ENCODE measurements at places on chromosomes 4 and X. TPM values are rescaled to one million over a fixed set of nuclear protein-coding genes. Genes with fewer than 3 reads are reported as not detected.

XPNPEP2 gene
- total RNA-seq: 0.44 TPM

H2BW2 gene
- total RNA-seq: not detected

RHOH gene
- total RNA-seq: 16.4 TPM

FRG2 gene
- total RNA-seq: not detected

TKTL1 gene
- 0.16 TPM for total RNA-seq

GC gene
- total RNA-seq: not detected

ALPK1 gene
- 53.3 TPM for total RNA-seq

NDP gene
- 0.66 TPM for total RNA-seq

KLHL13 gene
- 21.3 TPM for total RNA-seq

DNA sequence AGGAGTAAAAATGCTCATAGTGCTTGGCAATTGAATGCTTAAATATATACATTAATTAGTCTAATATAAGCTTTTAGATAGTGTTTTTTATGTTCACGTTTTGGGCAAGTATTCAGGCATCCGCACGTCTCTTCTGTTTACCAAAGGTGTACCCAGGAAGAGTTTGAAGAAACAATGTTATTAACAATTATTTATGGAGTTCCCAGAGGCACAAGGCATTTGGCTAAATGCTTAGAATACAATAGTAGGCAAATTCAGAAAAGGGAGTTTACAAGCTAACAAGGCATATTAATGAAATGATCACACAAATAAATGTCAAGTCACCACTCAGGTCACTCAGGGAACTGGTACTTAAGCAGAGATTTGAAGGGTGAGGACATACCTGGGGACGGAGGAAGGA, 294.8 kb downstream of the TENM3 start:
- no peak overlapping the region for H3K27ac ChIP-seq
- no peaks in the 10 kb centered on the region for H3K36me3 ChIP-seq
- DNase-seq: no peak
- no peaks in the 10 kb centered on the region for H3K27me3 ChIP-seq
- H3K4me3 ChIP-seq: no peak overlapping the region

DNA sequence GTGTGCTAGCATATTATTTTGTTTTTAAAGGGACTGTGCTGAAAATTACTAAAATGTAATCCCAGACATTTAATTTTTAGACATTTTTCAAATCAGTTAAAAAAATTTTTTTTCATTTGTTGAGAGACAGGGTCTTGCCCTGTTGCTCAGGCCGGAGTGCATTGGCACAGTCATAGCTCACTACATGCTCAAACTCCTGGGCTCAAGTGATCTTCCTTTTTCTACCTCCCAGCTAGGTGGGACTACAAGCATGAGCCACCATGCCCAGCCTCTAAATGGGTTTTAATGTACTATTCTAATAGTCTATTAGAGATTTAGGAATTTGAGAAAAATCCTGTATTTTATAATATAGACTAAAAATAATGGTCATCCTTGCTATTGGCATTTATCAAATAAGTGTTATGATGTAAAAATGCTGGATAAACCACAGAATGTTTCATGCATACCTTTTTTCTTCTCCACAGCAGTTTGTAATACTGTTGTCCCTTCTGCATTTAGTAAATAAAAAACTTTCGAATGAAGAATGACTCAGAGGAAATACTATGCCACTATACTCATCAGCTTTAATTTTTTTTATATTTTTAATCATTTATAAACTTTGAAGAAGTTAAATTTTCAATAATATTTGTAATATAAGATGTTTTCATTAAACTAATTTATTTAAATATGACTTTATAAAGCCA, 29.9 kb downstream of the CPEB2 start:
- H3K4me1 ChIP-seq: no peaks in the 10 kb centered on the region
- no peaks in the 10 kb centered on the region for H3K27me3 ChIP-seq
- no peaks in the 10 kb centered on the region for H3K36me3 ChIP-seq
- H3K4me3 ChIP-seq: no peak overlapping the region
- DNase-seq: no peak

GRCh38 chr4:158444621-158445020, 77.1 kb upstream of the RXFP1 start:
- H3K27me3 ChIP-seq: no peaks in the 10 kb centered on the region
- DNase-seq: no peak
- H3K27ac ChIP-seq: no peak overlapping the region

DNA sequence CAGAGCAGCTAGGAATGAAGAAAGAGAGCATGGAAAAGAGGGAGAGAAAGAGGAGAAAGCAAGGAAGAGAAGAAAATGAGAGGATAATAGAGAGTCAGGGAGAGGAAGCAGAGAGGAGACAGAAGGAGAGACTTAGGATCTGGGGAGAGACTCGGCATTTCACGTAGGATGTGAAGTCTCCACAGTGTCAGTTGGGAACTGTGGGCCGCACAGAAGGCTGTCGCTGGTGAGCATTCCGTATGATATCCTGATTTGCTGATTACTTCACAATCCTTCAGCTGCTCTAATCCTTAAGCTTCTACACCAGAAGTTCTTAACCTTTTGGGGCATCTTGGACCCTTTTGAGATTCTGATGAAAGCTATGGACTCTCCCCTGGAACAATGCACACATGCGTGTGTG, 14.0 kb downstream of the NLGN3 start:
- no peaks in the 10 kb centered on the region for H3K4me1 ChIP-seq
- H3K4me3 ChIP-seq: no peak overlapping the region
- H3K27ac ChIP-seq: no peak overlapping the region

GRCh38 chr4:118400356-118400755, 47.6 kb upstream of the PRSS12 start:
- no peak overlapping the region for H3K4me3 ChIP-seq
- H3K36me3 ChIP-seq: no peaks in the 10 kb centered on the region
- no peak overlapping the region for H3K27ac ChIP-seq

DNA sequence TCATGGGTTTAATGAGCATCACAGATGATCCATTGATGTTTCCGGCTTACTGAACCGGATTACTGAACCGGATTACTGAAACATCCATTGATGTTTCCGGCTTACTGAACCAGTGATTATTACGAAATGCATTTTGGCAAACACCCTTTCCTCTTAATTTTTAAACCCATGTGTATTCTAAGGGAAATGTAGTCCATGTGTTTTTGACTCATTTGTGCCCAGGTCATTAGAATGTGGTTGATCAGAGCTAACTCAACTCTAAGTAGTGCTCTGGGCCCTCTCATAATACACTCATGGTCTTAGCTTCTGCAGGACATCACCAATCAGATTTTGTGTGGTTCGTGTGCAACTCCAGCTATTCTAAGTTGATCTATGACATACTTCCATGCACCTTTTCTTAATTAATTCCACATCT, 141.6 kb downstream of the SPATA18 start:
- no peak overlapping the region for H3K4me3 ChIP-seq
- no peak for DNase-seq
- H3K27ac ChIP-seq: no peak overlapping the region
- no peaks in the 10 kb centered on the region for H3K36me3 ChIP-seq

GRCh38 chr4:11831739-11832138, 403.0 kb upstream of the HS3ST1 start:
- H3K36me3 ChIP-seq: no peaks in the 10 kb centered on the region
- no peak overlapping the region for H3K4me3 ChIP-seq
- no peaks in the 10 kb centered on the region for H3K27me3 ChIP-seq
- no peak for DNase-seq

DNA sequence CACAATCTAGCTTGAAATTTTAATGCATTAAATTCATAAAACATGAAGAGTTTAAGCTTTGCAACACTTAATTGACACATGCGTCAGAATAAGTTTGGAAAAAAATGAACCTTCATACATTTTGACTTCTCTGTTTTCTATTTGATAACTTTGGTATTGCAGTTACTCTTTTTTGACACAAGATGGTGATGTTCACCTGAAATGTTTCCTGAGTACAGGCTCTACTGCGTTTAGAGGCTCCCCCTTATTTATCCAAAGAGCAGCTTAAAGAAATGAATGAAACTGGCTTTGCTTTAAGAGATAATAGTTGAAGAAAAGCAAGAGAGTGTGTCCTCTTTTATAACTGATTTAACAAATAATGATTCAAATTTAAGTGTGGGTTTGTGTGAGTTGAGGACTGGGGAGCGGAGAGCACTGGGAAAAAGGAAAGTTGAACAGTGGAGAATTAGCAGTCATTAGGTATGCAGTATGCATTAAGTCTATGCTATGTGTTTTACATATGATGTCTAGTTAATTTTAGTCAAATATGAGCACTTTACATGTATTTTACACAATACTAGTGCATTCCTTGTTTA, 180.6 kb upstream of the NUDT6 start:
- H3K4me1 ChIP-seq: no peaks in the 10 kb centered on the region
- H3K27ac ChIP-seq: no peak overlapping the region
- H3K27me3 ChIP-seq: no peaks in the 10 kb centered on the region
- DNase-seq: no peak
- no peaks in the 10 kb centered on the region for H3K36me3 ChIP-seq
- no peak overlapping the region for H3K4me3 ChIP-seq

DNA sequence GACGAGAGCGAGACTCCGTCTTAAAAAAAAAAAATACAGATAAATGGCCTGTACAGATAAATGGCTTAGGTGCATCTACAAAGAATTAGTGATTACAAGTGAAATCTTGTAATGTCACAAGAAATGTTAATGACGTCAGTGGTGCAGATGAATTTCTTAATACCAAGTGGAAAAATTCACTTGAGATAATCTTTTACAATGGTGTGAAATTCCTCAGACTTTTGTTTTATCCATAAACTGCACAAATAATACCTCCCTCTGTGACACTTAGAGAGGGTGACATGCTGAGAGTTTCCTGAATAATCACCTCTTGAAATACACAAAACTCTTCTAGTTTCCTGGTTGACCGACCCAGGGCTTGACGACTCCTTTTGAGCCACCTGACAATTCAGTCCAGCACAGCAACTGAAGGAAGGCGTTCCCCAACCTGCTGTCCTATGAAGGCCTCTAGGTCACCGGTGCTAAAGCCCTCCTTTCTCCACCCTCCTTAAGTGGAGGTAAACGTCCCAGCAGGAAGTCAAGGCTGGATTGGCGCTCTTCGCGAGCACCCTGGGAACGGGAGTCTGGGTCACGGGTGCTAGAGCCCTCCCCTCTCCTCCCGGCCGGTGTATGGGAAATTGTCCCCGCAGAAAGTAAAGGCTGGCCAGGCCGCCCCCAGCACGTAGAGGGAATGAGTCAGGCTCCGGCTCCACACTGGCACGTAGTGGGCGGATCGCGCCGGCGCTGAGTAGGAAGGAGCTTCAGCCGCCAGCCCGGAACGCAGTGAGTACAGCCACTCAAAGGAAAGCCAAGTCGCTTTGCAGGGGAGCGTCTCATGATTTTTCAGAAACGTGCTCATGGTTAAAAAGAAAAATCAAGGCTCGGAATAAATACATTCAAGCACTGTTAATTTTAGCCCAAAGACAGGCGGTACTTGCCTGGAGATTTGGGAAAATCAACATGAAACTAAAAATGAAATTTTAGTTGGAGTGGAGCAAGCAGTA, at the start of gene TMEM144:
Gene TMEM144 (plus strand): TSS at position 662 of the 983 bp plus-strand sequence. CDS start 2,182 bp downstream, outside the sequence.
- H3K27me3 ChIP-seq: no peaks in the 10 kb centered on the region
- H3K4me3 ChIP-seq: peak within 1 kb of the TSS; percentile 37
- H3K27ac ChIP-seq: peak within 1 kb of the TSS; percentile 96
- H3K36me3 ChIP-seq: no peaks in the 10 kb centered on the region
- peak; percentile 90 for DNase-seq
- peaks cover 3% of the 10 kb centered on the region for H3K4me1 ChIP-seq

GRCh38 chr4:175440786-175441185, 371.3 kb downstream of the GPM6A start:
- no peaks in the 10 kb centered on the region for H3K36me3 ChIP-seq
- DNase-seq: no peak
- H3K27ac ChIP-seq: no peak overlapping the region
- no peaks in the 10 kb centered on the region for H3K27me3 ChIP-seq
- no peak overlapping the region for H3K4me3 ChIP-seq
- H3K4me1 ChIP-seq: no peaks in the 10 kb centered on the region

GRCh38 chr4:87112063-87112462, 108.4 kb downstream of the KLHL8 start:
- peaks cover 17% of the 10 kb centered on the region for H3K36me3 ChIP-seq
- H3K4me1 ChIP-seq: no peaks in the 10 kb centered on the region
- no peak overlapping the region for H3K4me3 ChIP-seq
- H3K27me3 ChIP-seq: no peaks in the 10 kb centered on the region

GRCh38 chr4:175378372-175378771, 433.7 kb downstream of the GPM6A start:
- no peaks in the 10 kb centered on the region for H3K27me3 ChIP-seq
- H3K4me1 ChIP-seq: no peaks in the 10 kb centered on the region
- H3K36me3 ChIP-seq: no peaks in the 10 kb centered on the region
- H3K27ac ChIP-seq: no peak overlapping the region

DNA sequence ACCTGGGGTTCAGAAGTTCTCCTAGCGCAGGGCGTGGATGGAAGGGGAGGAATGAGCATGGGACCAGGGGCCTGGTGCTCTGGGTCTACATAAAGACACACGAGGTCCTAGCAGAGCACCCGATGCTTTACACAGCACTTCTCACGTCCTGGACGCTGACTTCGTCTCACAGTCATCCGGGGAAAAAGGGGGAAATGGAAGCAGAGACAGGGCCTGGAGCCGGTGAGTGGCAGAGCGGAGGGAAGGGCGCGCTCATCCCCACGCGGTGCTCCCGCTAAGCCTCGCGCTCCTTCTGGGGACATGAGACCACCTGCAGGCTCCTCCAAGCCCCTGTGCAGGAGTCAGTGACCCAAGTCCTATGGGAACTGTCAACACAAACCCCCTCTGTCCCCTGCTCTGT, 157.7 kb downstream of the AFAP1 start:
- DNase-seq: no peak
- no peaks in the 10 kb centered on the region for H3K36me3 ChIP-seq
- H3K27ac ChIP-seq: no peak overlapping the region
- H3K27me3 ChIP-seq: no peaks in the 10 kb centered on the region
- H3K4me1 ChIP-seq: no peaks in the 10 kb centered on the region

GRCh38 chr4:3369781-3370674, 71.7 kb upstream of the HGFAC start:
- no peak overlapping the region for H3K27ac ChIP-seq
- no peaks in the 10 kb centered on the region for H3K36me3 ChIP-seq
- H3K4me3 ChIP-seq: peak overlapping the region; percentile 14
- DNase-seq: no peak
- H3K4me1 ChIP-seq: peaks cover 15% of the 10 kb centered on the region

- no peak overlapping the region for H3K4me3 ChIP-seq
- no peak for DNase-seq
- no peaks in the 10 kb centered on the region for H3K27me3 ChIP-seq
- H3K36me3 ChIP-seq: no peaks in the 10 kb centered on the region
- no peak overlapping the region for H3K27ac ChIP-seq
These were observed 7.4 kb upstream of the RELL1 start for GRCh38 chr4:37693450-37694190.

DNA sequence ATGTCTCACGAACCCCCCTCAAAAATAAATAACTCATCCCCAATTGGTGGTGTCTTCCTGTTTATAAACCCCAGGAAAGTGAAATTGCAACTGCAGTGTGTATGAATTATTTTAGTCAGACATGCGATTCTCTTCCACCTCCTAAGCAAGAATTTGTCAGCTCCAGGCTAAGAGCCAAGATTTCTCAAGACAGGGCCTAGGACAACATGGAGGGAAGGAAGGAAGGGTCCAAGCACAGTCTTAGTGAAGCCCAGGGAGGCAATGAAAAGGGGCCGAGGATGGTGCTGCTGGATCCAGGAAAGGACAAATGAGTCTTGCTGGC, 20.0 kb downstream of the SH3KBP1 start:
- no peaks in the 10 kb centered on the region for H3K36me3 ChIP-seq
- H3K27ac ChIP-seq: no peak overlapping the region
- H3K4me1 ChIP-seq: no peaks in the 10 kb centered on the region

- DNase-seq: no peak
- H3K27me3 ChIP-seq: no peaks in the 10 kb centered on the region
- H3K36me3 ChIP-seq: no peaks in the 10 kb centered on the region
- no peak overlapping the region for H3K4me3 ChIP-seq
These were observed 287.9 kb upstream of the NOCT start for GRCh38 chr4:138727731-138728130.
